Urinary bladder (tissue), 4 donors: ENCODE measurements at places on chromosomes 12 and 14. TPM values are rescaled to one million over a fixed set of nuclear protein-coding genes. Genes with fewer than 3 reads are reported as not detected.

TPPP2 gene
- not detected for polyA plus RNA-seq

OR4K15 gene
- not detected for polyA plus RNA-seq

KRT6B gene
- not detected for polyA plus RNA-seq

CCDC175 gene
- polyA plus RNA-seq: not detected

RNASE3 gene
- not detected for polyA plus RNA-seq

FAM186B gene
- 0.25 TPM for polyA plus RNA-seq

KRT72 gene
- not detected for polyA plus RNA-seq

HOXC6 gene
- polyA plus RNA-seq: 0.72 TPM

APAF1 gene
- polyA plus RNA-seq: 5.5 TPM

EFS gene
- polyA plus RNA-seq: 28.7 TPM

ARPC3 gene
- polyA plus RNA-seq: 220 TPM

TRHDE gene
- 1.9 TPM for polyA plus RNA-seq

ST8SIA1 gene
- polyA plus RNA-seq: 22.3 TPM

ATL1 gene
- 15.0 TPM for polyA plus RNA-seq

DNAL1 gene
- 6.3 TPM for polyA plus RNA-seq

SPX gene
- 0.33 TPM for polyA plus RNA-seq

B4GALNT1 gene
- 2.7 TPM for polyA plus RNA-seq

OR4L1 gene
- polyA plus RNA-seq: not detected

PGAM5 gene
- 19.2 TPM for polyA plus RNA-seq

TSPAN19 gene
- polyA plus RNA-seq: not detected

BHLHE41 gene
- 10.1 TPM for polyA plus RNA-seq

PARPBP gene
- 1.5 TPM for polyA plus RNA-seq

NKX2-1 gene
- not detected for polyA plus RNA-seq

CEP83 gene
- polyA plus RNA-seq: 4.6 TPM

TAPBPL gene
- polyA plus RNA-seq: 21.8 TPM
